ENCODE measurements at places on chromosomes 13 and 19.

GRCh38 chr13:58085819-58086218, 454.3 kb downstream of the PCDH17 start:
- DNase-seq, result peak; percentile 6

- no peak for DNase-seq
Observed at GRCh38 chr13:100836711-100837110, 162.1 kb upstream of the TMTC4 start.

DNA sequence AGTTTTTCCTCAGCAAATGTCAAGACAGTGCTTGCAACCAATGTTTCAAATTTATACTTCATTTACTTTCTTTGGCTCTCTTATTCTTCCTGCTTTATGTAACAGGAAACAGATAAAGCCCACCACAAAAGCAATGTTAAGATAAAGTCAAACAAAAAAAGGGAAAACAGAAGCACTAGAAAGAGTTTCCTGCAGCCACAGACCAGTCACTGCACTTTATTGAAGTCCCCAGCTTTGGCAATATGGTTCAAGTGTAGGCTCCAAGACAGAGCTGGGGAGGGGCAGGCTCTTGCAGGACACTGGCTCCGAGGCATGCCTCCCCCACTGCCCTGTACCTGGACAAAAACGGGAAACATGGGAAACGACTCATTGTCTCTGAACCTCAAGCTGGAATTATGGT, 15.3 kb upstream of the CDC16 start:
- no peak for DNase-seq

DNA sequence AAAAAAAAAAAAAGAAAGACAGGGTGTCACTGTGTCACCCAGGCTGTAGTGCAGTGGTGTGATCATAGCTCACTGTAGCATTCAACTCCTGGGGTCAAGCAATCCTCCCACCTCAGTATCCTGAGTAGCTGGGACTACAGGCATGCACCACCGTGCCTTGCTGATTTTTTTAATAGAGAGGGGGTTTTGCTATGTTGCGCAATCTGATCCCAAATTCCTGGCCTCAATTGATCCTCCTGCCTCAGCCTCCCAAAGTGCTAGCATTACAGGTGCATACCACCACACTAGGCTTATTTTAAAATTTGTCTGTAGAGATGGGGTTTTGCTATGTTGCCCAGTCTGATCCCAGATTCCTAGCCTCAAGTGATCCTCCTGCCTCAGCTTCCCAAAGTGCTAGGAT, 159.3 kb downstream of the PTPRS start:
- DNase-seq, result no peak

GRCh38 chr19:42229855-42230351, 9.8 kb downstream of the ZNF526 start:
- DNase-seq, result no peak

DNA sequence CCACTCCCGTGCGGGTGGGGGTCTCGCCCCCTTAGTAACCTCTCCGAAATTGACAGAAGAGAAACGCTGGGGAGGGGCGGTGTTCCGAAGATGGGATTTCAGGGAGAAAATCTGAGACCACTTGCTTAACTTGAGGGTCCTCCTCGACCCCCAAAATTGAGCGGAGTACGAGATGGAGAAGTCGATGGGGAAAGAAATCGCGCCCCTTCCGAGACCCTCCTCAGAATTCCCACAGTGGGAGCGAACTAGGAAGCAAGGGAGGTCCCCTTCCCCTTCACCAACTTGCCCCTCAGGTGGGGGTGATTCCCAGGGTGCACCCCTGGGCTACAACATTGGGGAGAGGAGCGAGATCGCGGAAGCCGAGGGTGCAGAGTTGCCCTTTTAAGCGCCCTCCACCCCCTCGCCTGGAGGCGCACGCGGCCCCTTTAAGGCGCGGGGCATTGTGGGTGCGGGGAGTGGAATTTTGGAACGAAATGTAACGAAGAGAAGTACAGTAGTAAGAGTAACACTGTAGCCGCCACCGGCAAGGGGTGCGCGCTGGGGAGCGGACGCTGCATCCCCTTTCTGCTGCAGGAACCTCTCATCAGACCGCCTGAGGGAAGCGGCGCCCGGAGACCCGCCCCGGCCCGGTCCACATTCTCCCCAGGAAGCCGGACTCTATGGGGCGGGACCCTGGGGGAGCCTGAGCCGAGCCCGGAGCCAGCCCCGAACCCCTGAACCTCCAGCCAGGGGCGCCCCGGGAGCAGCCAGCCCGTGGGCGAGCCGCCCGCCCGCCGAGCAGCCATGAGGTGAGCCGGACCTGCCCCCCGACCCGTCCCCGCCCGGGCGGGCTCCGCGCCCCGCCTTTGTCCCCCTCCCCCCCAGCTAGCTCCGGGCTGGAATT, at the start of gene VASP:
TSS of gene VASP (plus strand) at position 491 of the 883 bp plus-strand sequence. CDS start at position 784, 293 bp downstream.
- peak; percentile 89 for DNase-seq

- DNase-seq, result no peak
Observed at GRCh38 chr19:47271949-47272348, 2.7 kb upstream of the INAFM1 start.

- no peak for DNase-seq
Observed at GRCh38 chr13:87923753-87924152, 252.6 kb downstream of the SLITRK5 start.

DNA sequence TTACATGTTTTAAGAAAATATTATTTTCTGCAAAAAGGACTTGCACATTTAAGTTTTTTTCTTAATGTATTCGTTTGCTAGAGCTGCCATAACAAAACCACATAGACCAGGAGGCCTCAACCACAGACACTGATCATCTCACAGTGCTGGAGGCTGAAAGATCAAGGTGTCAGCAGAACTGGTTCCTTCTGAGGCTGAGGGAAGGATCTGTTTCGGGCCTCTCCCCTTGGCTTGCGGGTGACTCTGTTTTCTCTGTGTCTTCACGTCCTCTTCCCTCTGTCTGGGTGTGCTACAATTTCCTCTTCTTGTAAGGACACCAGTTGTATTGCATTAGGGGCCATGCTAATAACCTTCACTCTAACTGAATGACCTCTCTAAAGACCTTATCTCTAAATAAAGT, 364.2 kb downstream of the IRS2 start:
- DNase-seq, result peak; percentile 42

GRCh38 chr13:76813891-76814290, 72.3 kb downstream of the KCTD12 start:
- peak; percentile 65 for DNase-seq

DNA sequence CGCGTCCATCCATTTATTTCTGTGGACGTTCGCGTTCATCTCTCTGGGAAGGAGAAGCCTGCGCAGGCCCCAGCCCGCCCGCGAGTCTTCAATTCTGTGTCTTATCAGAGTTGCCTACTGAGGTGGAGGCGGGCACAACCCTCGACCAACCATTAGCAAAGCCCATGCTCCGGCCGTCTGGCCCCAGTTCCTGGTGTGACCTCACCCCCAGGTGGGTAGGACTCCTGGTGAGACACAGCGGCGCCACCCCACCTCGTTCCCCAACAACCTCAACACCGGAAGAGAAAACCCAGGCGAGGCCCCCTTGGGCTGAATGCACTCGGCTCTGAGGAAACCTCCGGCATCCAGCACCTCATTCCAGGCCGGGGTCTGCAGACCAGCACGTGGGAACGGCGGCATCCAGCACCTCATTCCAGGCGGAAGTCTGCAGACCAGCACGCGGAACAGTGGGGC, 14.7 kb downstream of the ZNF787 start:
- no peak for DNase-seq

- DNase-seq, result no peak
Observed at GRCh38 chr19:46394402-46394797, 19.0 kb downstream of the CCDC8 start.

DNA sequence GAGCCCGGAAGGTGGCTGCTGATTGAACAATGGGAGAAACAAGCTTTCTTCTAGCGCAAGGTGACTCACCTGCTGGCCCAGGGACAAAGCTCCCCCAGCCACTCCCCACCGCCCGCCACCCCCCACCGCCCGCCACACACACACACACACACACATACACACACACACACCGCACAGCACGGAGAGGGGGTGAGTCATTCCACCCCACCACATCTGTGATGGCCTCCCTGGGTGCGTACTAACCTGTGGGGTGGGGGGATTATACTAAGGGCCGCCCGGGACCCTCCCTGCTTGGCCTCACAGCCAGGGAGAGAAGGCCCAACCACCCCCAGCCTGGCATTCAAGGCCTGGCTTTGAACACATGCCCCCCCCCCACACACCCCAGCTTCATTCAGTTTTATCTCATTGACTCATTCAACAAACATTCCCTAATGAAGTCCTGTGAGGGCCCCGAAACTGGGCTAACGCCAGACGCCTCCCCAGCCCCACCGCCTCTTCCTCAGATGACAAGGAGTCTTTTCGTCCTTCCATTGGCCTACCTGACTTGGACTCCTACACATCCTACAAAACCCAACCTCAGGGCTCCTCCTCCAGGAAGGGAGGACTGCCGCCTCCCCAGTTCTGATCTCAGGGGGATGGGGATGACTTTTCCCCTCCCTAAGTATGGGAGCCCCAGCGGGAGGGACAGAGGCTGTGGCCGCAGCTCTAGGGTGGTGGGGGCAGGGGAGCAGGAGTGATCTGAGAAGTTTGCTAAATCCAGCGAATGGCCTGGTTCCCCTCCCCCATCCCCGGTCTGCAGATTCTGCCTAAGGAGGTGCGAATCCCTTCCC, 5.8 kb upstream of the ONECUT3 start:
- no peak for DNase-seq

GRCh38 chr19:55648585-55649267, 714 bp downstream of the CCDC106 start:
- DNase-seq, result no peak

DNA sequence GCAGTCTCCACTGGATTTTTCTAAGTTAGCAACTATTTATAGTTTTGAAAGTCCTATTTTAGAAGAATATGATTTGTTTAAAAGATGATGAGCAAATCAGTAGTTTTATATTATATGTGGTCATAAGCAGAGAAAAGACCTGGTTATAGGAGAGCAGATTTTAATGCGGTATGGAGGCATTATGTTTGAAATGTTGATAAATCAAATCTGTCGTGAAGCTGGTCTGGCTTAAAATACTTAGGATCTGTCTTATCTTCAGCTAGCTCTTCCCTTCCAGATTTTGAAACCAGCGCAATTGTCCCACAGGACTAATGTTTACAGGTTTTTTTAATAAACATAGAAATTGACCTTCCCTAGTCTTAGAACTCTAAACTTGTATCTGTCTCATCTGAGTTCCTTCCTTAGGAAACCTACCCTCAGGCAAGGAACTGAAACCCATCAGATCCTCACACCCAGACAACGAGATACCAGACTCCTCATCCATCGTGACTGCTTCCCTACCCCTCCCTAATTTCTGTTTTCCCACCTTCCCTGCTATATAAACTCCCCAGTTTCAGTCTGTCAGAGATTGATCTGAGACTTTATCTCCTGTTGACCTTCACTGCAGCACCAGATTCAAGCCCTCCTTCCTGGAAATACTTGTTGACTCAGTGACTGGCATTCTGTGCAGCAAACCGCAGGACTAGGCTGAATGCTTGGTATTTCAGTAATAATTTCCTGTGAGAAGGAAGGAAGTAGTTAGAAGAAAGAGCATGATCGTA, 37.8 kb upstream of the CXCL17 start:
- no peak for DNase-seq

DNA sequence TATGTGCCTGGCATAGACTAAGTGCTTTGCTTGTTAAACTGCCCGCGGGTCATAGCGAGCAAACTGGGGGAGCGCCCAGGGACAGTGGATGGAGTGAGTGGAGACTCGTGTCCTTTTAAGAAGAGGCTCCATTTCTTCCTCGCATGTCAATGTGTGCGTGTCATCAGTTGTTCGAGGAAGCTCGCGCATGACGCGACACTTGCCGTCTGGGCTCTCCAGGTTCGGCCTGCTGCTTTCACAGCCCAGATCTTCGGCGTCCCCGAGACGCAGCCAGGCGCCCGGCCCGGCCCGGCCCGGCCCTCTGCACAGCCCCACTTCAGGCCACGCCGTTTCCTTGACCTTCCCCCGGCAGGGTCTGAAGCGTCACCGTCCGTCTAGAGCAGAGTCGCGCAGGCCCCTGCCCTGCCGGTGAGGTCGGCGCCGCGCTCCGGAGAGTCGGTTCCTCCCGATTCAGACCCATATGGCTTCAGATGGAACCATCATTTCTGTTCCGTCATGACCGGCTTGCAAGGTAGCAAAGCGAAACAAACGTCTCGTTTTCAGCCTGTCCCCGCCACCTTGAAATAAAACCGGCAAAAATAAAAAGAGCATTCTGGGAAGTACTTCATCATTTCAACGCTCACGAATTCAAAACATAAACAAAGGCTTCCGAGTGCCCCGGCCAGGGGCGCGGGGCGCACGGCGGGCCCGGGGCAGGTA, 599 bp upstream of the ARHGEF7 start:
- no peak for DNase-seq

- DNase-seq, result no peak
Observed at GRCh38 chr13:98236197-98236596, 59.1 kb upstream of the RNF113B start.

Data from Kasumi-1 (cell line).